ENCODE measurements at places on chromosomes 7 and 10.
A peak's percentile ranks its signal among the peaks of the same experiment; 100 is the strongest.

GRCh38 chr7:13639396-13639795 is 350.1 kb downstream of the ETV1 start:
- no peak for DNase-seq

DNA sequence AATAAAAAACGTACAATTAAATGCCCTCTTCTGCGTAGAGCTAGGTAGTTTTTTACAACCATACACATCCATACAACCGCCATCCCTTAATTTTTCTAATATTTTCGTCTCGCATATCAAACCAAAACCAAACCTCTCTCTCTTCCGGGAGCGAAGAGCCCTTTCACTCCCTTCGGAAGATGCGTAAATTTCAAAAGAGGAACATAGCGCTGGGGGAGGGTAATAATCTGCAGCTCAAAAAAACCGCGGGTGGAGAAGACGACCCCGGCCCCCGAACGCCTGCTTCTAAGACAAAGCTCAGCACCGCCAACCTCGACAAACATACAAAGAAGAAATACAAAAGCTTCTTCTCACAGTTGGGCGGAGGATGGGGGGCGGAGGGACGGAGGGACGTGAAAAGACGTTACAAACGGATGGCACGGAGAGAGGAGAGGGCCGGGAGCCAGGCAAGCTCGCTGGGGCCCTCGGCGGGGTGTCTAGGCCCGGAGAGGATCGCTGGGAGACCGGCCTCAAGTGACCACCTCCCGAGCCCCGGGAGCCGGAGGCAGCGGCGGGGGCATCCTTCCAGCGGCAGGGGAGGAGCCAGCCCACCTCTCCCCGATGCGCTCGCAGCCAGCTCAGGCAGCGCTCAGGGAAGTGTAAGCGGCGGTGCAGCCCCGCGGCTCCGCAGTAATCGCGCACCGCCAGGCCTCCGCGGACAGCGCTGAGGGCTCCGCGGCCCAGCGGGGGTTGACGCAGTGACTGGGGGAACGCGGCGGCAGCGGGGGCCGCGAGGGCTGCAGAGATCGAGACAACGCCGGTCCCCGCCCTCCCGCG is 851 bp downstream of the MKRN1 start:
- no peak for DNase-seq

DNA sequence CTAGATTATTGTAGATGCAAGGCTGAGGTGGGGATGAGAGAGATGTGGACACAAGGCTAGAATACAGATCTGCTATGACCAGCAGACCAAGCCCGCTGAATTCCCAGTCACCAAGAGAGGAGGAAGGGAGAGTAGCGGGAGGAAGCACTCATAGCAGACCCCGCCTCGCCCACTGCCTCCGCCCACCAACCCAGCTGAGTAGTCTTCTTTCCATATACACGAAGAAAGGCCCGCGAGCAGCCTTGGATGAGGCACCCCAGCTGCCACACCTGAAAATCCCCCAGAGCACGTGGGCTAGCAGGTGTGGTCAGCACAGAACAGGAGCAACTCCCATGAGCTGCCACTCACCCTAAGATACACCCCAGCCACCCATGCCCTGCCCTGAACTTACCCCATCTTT is 7.9 kb upstream of the H2BK1 start:
- no peak for DNase-seq

DNA sequence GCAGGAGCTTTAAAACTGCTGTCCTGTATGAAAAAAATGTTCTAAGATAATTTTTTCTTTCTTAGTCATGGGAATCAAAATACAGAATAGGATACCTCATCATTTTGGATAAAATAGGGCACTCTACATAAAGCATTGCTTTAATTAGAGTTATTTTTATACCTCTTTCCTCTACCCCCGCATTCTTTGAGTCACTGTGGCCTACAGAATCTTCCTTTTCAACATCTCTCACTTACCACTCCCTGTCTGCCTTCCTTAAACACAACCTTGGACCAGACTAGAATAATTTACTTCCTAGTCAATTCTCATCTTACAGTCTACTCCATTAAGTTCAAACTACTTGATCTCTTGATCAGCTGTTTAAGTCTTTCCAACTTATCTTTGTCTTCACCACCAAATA is 462.3 kb downstream of the PHTF2 start:
- no peak for DNase-seq

GRCh38 chr10:17263580-17263979 is 35.5 kb downstream of the VIM start:
- DNase-seq: no peak

GRCh38 chr10:18140149-18140956 is at the start of gene CACNB2:
CACNB2 (plus strand) TSS chr10:18140424.
- DNase-seq: no peak

DNA sequence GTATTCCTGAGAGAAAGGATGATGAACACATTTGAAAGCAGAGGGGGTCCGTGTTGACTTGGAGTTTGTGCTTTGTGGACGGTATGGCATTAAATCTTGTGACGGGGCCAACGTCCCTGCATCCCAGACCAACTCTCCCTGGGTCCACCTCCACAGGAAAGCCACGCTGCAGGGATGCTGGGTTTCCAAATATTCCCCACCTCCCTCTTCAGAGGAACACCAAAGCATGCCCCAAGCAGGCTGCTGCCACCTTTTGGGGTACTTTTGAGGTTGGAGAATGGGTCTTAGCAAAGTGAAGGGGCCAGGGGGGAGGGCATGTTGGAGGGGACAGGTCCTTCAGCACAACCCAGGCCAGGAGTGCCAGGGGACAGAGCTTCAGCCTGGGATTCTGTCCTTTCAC is 504.4 kb downstream of the TCERG1L start:
- DNase-seq: no peak

DNA sequence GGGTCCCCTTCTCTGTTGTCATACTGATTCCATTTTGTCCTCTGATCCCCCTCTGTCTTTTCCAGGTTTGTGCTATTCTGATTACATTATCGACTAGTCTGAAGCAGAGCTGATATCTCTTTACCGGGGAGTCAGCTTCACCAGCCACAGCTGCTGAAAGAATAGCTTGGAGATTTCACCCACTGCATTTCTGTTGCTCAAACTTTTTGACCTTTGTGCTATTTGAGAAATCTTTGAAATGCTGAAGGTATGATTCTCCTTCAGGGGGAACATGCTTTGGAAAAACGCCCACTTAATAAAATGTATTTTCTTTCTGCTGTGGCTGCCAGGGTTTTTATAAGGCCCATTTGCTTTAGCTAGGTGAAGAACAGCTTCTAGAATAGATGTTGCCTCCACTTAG is 197.8 kb upstream of the TCF7L2 start:
- no peak for DNase-seq

- DNase-seq: no peak
Observed at GRCh38 chr7:128829391-128830166, 627 bp upstream of the FLNC start.

GRCh38 chr10:81872206-81872862 is 2.7 kb upstream of the NRG3 start:
- DNase-seq: no peak

DNA sequence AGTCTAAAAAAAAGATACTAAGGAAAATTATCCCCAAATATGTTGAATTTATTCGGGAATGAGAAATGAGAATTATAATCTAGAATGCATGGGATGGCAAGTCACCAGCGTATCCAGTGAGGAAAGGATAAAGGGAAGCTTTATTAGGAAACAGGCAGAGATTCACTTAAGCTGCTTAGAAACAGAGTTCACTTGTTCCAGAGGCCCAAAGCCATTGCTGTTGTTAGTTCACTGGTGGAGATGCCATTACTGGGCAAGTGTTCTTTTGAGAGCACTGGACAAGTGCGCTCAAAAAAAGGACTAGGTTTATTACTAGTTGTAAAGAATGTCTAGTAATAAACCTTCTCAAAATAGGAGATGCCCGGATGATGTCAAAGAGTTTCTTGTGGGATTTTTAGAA is 51.2 kb downstream of the MICU1 start:
- DNase-seq: no peak

GRCh38 chr10:818526-819220 is 112.8 kb downstream of the LARP4B start:
- no peak for DNase-seq

- no peak for DNase-seq
Observed at GRCh38 chr7:13541326-13541725, 448.1 kb downstream of the ETV1 start.

DNA sequence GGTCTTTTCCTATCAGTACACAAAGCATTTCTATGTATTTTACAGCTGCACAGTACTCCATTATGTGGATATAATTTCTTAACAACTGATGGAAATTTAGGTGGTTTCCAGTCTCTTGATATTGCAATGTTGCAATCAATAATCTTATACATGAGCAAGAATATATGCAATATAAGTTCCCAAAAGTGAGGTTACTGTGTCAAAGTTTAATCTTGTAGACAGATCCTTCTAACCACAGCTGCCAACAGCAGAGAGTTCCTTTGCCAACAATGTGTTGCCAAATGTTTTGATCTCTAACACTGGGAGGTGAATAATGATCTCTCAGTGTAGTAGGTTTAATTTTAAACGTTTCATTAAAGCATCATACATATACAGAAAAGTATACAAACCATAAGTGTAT is 54.5 kb downstream of the CUL2 start:
- no peak for DNase-seq

GRCh38 chr10:99123336-99123735 is 112.3 kb downstream of the HPSE2 start:
- DNase-seq: no peak

- no peak for DNase-seq
Observed at GRCh38 chr7:136857573-136857972, 10.9 kb upstream of the CHRM2 start.

GRCh38 chr10:110209926-110210673 is 2.7 kb downstream of the MXI1 start:
- no peak for DNase-seq

GRCh38 chr7:78172267-78172757 is 373.7 kb downstream of the PHTF2 start:
- DNase-seq: no peak

DNA sequence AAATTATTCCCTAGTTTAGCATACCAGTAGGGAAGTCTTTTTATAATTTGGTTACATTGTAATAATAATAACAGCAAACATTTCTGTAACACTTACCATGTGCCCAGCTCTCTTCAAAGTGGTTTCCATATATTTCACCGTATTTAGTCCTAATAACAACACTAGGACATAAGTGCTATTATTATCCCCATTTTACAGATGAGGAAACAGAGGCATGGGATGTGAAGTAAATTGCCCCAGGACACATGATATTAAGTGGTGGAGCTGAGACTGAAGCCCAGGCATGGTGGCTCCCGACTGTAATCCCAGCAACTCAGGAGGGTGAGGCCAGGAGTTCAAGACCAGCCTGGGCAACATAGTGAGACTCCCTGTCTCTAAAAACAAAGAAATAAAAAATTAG is 5.1 kb downstream of the PHYH start:
- no peak for DNase-seq

DNA sequence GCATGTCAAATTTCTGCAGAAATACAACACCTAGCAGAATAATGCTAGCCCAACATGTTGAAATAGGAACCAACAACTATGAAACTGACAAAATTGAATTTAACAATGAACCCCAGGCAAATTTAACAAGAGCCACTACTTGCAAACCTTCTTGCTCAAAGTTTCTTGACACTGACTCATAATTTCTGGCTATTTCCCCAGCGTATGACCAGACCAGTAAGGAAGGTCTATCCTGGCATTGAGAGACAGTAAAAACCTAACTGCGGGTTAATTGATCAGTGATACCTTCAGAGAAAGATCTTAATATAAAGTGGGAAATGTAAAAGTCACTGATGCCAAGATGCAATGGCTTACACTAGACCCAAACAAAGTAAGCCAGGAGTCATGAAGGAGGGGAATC is 510.1 kb downstream of the ARL4A start:
- DNase-seq: no peak

- DNase-seq: no peak
Observed at GRCh38 chr7:129188372-129188891, at the start of gene SMO. SMO (plus strand) TSS chr7:129188633; CDS start chr7:129189152, 519 bp downstream.

GRCh38 chr7:44388089-44388970 is 62.9 kb upstream of the CAMK2B start:
- no peak for DNase-seq

DNA sequence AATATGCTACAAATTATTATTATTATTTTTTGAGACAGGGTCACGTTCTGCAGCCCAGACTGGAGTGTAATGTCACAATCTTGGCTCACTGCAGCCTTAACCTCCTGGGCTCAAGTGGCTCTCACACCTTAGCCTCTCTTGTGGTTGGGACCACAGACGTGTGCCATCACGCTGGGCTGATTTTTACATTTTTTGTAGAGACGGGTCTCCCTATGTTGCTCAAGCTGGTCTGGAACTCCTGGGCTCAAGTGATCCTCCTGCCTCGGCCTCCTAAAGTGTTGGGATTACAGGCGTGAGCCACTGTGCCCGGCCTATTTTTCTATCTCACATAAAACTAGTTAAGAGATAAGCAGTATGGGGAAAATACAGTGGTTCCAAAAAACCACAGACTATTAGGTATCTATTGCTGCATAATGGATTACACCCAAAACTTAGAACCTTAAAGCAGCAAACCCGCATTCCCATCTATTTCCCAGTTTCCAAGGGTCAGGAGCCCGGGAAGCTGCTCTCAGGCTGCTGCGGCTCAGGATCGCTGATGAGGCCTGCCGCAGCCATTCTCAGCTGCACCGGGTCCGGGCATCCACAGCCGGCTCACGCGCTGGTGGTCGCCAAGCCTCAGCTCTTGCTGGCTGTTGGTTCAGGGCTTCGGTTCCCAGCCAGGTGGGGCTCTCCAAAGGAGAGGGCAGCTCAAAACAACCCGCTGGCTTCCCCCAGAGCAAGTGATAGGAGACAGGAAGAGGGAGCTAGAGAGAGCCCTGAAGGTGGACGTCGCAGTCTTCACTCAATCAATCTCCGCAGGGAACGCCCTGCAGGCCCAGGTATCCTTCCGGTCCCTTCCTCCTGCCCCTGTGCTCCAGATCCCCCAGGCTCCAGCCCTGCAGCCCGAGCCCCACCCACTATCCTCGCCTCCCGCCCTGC is 128.2 kb downstream of the UBE2H start:
- DNase-seq: peak; percentile 25

DNA sequence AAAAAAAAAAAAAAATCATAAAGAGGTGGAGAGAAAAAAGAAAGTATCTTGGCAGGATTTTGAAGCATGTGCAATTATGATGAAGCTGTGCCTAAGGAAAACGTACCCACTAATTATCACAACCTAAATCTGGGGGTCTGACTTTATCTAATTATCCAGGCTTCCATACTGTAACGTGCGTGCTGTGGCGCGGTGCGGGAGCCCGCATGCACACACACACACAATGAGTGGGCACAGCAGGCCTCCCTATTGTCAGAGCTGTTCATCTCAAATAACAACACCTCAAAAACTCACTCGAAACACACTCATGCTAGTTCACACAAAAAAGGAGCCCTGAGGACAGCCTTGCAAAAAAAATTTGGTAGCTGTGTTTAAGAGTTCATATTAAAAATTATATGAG is 31.9 kb downstream of the BEND7 start:
- DNase-seq: no peak

DNA sequence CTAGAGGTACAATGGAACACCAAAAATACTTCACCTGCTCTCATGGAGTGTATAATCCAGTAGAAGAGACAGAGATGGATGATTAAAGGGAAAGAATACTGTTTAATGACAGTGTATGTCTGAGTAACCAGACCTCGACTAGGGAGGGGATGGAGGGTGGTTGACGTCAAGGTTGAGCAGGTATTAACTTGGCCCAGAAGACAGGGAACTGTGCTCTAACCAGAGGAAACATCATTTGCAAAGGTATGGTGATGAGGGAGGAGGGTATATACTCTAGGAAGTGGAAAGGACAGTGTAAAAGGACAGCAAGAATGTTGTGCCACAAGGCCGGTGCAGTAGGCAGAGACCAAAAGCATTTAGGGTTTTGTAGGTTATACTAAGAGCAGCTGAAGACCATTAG is 2.9 kb downstream of the MIOS start:
- no peak for DNase-seq

Data from NK-92 treated with Interleukin-12 subunit alpha and Interleukin-12 subunit beta, amount 100 ng/mL, for 24 hours (cell line).